ENCODE measurements at places on chromosomes 2 and 18. TPM values are rescaled to one million over a fixed set of nuclear protein-coding genes. Genes with fewer than 3 reads are reported as not detected.

DNA sequence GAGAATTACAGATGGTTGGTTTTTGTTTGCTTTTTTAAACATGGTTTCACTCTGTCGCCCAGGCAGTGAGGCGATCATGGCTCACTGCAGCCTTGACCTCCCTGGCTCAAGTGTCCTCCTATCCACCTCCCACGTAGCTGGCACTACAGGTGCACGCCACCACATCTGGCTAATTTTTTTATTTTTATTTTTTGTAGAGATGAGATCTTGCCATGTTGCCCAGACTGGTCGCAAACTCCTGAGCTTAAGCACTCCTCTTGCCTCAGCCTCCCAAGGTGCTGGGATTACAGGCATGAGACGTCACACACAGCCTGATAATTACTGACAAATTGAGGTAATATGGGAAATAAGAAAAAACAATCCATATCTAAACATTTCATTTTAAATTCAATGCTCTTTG lies 110.5 kb upstream of the ZSWIM2 start:
- DNase-seq, result no peak

DNA sequence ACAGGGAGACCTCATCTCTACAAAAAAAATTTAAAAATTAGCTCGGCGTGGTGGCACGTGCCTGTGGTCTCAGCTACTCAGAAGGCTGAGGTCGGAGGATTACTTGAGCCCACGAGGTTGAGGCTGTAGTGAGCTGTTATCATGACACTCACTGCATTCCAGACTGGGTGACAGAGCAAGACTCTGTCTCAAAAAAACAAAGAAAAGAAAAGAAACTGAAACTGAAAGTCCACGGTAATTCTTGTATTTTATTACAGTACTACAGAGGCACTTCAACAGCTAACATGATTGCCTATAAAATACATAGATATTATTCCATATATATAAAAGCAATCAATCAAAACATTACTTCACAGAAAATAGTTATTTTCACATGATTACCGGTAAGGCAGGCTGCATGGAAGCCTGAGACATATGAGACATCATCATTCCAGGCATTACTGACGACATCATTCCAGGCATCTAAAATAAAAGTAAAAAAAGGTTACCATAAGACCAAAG lies 23.1 kb downstream of the PRPF40A start:
- DNase-seq, result peak; percentile 51

GRCh38 chr2:117273009-117273671 lies 541.4 kb upstream of the DDX18 start:
- DNase-seq, result no peak

GRCh38 chr2:184633726-184634125 lies 35.4 kb downstream of the ZNF804A start:
- DNase-seq, result no peak

- no peak for DNase-seq
Measured at GRCh38 chr2:223865907-223866508, 28.6 kb upstream of the AP1S3 start.

Gene MARCO
- not detected for total RNA-seq

Gene GPD2
- 46.6 TPM for total RNA-seq

Gene ZNG1B
- total RNA-seq, result 36.8 TPM

Gene CROCC2
- 0.51 TPM for total RNA-seq

Gene MCM6
- 11.2 TPM for total RNA-seq

Gene LIMS4
- 0.26 TPM for total RNA-seq
